Erythroblast (primary cell): ENCODE measurements at places on chromosomes 11 and 22.

- no peak for DNase-seq
These were observed 67.5 kb upstream of the MPPED2 start for GRCh38 chr11:30653606-30654005.

GRCh38 chr11:85123752-85124231, 503.4 kb downstream of the DLG2 start:
- DNase-seq, result no peak

GRCh38 chr11:126039485-126040271, 23.0 kb downstream of the CDON start:
- DNase-seq, result no peak

- DNase-seq, result no peak
These were observed 15.3 kb upstream of the LRRC32 start for GRCh38 chr11:76685831-76686230.

- DNase-seq, result no peak
These were observed 76.8 kb downstream of the SC5D start for GRCh38 chr11:121369366-121369765.

DNA sequence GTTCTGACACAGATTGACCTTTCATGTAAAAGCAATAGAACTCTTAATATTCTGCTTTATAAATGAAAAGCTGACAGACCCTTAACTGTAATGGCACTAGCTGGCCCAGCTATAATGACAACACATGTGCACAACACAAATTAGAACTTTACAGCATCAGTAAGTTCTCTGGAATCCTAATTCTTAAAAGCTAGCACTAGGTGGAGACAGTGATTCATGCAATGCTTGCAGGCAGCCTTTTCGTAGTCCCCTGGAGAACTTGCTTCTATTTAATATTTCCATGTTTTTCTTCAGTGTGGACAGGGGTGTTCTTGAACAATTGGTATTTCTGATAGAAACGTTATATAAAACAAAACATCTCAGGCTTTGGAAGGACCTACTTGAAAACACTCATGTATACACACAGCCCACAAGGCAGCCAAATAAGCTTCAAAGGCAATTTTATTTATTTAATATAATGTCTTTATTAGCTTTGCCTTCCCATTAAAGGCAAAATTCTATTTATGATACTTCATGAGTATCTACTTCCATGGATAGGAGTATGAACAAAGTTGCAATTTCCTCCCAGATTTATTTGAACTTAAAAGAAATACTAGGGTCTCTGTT, 374.3 kb upstream of the MPPED2 start:
- DNase-seq, result no peak

DNA sequence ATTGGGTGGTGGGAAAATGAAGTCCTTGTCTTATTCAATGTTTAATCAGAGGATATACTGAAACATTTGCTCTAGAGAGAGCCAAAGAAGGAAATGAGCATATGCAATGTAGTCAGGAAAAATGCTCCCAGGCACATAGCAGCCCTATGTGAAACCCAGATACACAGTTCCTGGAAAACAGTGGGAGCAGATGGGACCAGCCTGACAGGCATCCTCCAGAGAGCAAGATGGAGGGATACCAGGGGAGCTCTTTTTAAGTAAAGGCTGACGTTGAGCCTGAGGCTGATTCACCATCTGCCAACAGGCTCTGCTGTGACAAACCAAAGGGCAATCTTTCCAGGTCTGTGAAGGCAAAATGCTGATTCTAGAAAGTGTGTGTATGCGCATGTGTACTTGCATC, 559.4 kb upstream of the KIRREL3 start:
- DNase-seq, result no peak

- DNase-seq, result no peak
These were observed 36.9 kb upstream of the PDE2A start for GRCh38 chr11:72711141-72711540.

- DNase-seq, result no peak
These were observed 4.0 kb downstream of the POU2AF3 start for GRCh38 chr11:111302298-111302697.

- no peak for DNase-seq
These were observed 43.7 kb downstream of the PC start for GRCh38 chr11:66914505-66914904.

DNA sequence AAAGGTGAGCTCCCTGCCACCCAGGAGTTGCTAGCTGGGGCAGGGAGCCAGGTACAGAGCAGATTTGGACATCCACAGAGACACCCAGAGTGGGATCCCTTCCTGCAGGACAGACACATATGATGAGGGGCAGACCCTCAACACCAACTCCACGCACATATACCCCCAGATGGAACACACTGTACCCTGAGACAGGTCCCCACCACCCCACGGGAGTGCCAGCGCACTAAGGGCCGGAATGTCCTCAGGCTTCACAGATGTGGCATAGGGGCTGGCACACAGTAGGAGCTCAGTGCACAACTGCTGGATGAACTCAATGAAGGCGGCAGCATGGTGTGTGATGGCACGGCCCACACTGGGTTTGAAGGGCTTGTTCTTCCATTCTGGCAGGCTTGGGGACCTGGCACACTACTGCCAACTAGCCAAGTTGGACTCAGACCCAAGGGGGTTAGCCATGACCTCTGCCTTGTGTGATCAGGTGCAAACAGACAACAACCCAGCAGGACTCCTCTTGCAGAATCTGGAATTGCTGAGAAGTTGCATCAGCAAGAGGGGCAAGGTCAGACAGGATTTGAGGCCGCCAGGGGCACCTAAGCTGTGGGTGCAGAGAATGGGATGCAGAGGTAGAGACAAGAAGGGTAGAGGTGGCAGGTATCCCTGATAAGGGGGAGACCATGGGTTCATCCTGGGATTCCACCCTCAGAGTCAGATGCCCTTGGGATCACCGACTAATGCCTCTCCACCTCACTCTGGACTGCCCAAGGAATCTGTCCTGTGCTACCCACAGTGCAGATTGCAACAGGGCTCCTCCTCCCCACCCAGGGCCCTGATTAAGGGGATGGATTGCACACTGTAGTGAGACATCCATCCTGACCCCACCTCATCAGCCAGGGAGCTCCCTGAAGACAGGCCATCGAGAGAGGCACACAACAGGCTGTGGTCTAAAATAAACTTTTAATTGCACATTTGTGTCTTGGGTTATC, 2.4 kb downstream of the C22orf15 start:
- peak; percentile 52 for DNase-seq
